ENCODE measurements at places on chromosomes 6 and 20.

GRCh38 chr6:145110109-145110508 lies 625.2 kb downstream of the EPM2A start:
- no peak for DNase-seq

DNA sequence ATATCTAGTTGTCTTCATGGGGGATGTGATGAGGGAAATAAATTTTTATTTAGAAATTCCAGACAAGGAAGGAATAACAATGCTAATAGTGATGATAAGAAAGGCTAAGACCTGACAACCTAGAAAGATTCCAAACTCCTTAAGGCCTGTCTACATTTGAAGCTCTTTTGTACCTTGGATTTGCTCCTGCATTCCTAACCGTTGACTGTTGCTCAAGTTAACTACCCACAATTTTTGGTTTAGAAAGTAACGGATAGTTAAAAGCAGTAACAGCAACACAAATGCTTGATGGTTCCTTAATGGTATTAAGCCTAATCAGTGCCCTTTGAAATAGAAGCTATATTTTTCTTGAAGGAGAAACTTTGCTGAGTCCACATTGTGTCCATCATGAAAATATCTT lies 52.9 kb downstream of the TRMT11 start:
- no peak for DNase-seq

- DNase-seq, result peak; percentile 79
These were observed 19.0 kb downstream of the DLL1 start for GRCh38 chr6:170271771-170272314.

DNA sequence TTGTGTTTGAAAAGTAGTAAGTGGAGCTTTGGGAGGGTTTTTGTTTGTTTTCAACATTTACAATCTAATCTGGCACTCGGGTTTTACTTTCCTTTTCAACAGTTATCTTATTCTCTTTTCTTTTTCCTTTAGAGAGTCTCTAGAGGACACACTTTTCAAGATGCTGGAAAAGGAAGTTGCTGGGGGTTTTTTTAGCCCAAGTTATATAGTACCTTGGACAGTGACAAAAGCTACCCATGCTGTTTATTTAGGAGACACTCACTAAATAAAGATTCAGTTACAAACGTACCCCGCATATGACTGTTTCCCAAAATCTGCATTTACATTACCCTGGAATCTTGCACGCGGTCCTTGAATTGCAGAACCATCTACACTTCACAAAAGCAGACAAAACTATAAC lies 78.8 kb downstream of the MAP7 start:
- DNase-seq, result no peak

DNA sequence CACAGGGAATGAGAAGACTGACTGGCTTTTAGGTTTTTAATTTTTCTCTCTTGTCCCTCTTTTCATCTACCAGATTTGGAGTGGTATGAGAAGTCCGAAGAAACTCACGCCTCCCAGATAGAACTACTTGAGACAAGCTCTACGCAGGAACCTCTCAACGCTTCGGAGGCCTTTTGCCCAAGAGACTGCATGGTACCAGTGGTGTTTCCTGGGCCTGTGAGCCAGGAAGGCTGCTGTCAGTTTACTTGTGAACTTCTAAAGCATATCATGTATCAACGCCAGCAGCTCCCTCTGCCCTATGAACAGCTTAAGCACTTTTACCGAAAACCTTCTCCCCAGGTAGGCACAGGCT lies 644 bp downstream of the MAD2L1BP start:
- DNase-seq, result peak; percentile 15

- no peak for DNase-seq
These were observed 52.0 kb downstream of the TRPC4AP start for GRCh38 chr20:35040646-35041045.

GRCh38 chr6:143141442-143141841 lies 80.8 kb downstream of the AIG1 start:
- no peak for DNase-seq

DNA sequence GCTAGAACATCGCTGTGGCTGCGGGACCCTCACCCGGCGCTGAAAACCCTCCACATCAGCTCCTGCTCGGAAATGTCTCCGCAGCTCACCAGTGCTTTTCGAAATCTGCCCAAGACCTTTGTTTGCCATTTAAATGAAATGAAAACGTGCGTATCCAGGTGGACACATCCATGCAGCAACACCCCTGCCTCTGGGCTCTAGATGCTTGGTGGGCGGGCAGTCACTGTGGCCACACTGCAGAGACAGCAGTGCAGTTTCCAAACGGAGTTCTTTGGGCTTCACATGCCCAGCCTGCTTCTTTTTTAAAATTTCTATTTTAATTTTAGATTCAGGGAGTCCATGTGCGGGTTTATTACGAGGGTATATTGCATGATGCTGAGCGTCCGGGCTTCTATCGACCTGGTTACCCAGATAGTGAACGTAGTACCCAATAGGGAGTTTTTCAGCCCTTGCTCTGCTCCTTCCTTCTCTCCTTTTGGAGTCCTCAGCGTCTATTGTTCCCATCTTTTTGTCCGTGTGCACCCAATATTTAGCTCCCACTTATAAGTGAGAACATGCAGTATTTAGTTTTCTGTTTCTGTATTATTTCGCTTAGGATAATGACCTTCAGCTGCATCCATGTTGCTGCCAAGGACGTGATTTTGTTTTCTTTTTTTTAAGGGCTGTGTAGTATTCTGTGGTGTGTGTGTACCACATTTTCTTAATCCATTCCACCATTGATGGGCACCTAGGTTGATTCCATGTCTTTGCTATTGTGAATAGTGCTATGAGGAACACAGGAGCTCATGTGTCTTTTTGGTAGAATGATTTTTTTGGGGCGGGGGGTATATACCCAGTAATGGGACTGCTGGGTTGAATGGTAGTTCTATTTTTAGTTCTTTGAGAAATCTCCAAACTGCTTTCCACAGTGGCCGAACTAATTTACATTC lies 4.8 kb upstream of the TUBB2B start:
- no peak for DNase-seq

- no peak for DNase-seq
These were observed 38.7 kb downstream of the STK38 start for GRCh38 chr6:36508532-36508931.

- DNase-seq, result no peak
These were observed 104.4 kb downstream of the NCR2 start for GRCh38 chr6:41439524-41440418.

DNA sequence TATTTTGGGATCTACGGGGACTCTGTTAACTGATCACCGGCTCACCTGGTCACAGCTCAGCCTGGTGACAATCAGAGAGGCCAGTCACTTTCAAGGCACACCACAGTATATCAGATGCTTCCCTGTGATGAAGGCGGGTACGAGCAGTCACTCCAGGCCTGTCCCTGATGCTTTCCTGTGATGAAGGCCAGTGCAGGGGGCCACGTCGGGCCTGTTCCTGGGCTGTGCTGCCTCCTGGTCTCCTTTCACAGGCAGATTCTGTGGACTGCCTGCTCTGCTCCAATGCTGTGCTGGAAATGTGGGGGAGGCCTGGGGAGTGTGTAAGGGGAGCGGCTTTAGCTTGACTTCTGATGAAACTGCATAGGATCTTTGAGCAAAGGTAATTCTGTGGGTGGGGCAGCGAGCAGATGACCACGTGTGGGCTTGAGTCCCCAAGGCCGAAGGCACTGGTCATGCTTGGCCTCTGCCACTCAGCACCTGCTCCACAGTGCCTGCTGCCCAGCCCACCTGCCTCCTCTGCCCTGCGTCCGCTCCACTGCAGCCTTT lies 372.6 kb downstream of the TAF4 start:
- DNase-seq, result no peak

DNA sequence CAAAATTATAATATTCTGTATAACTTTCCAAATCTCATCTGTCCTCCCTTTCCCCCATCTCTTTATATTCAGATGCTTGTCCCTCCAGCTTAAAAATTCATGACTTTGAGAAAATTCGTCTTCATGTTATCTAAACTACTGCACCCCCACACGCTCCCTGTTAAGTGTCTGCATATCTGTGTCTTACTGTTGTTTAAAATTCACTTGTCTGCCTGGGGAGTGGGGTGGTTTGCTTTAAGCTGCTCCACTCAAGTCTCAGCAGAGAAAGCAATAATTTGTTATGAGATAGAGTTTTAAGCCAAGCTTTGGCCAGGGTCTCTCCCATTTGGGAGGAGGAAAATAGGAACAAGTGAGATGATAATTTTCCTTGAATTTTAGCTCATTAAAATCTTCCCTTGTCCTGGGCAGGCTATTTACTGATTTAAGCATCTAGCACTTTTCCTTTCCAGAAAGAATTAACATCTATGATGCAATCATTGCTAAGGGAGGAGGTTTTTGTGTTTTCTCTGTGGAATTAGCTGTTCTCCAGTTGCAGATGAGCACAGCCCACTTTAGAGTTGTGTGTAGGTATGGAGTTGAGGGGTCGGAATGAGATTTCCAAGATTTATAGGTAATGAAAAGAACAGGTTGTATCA lies 36.8 kb downstream of the MTHFD1L start:
- no peak for DNase-seq

GRCh38 chr6:165973473-165973872 lies 194.2 kb downstream of the TBXT start:
- DNase-seq, result no peak

DNA sequence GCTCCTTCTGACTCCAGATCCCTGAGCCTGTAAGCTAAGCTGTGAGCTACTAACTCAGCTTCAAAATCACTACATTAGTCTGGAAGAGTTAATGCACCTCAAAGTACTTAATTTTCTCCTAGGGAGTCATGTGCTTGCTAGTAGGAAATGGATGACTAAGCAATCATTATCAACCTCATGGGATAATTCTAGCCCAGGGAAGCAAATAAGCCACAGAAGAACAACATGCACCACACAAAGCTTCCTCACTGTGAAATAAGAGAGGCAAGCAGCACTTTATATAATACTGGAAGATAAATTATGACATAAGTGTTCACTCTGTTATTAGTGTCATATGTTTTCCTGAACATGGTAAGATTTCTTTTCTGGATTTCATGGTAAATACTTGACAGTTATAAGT lies 57.9 kb upstream of the RCAN2 start:
- DNase-seq, result no peak

GRCh38 chr6:128339635-128340450 lies 180.6 kb downstream of the PTPRK start:
- no peak for DNase-seq

GRCh38 chr20:32476684-32477593 lies 108.2 kb downstream of the NOL4L start:
- no peak for DNase-seq

Data from naive thymus-derived CD4-positive, alpha-beta T cell (primary cell).